CD4-positive, alpha-beta T cell treated with Interleukin-4 for 4 hours (primary cell): ENCODE measurements at places on chromosomes 4 and X.

DNA sequence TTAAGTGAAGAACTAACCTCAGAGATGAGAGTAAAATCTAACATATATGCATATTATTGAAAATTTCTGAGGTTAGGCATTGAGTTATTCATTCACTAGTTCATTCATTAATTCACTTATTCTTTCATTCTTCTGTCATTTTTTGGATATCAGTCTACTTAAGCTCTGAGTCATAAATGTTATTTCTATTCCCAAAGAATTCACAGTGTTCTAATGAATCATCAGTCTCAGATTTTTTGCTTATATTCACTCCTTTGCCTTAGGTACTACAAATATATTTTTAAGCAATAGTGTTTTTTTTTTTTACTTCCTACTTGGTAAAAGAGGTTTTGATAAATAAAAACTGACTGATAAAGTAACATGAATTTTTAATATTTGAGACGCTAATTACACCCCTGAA lies 95.2 kb upstream of the DKK2 start:
- DNase-seq = no peak

GRCh38 chr4:184819786-184820185 lies 6.0 kb downstream of the ACSL1 start:
- DNase-seq = no peak

- DNase-seq = no peak
These were observed 1386.6 kb downstream of the PCDH7 start for GRCh38 chr4:32106767-32107166.

- DNase-seq = no peak
These were observed 62.8 kb upstream of the NEIL3 start for GRCh38 chr4:177246641-177247584.

- DNase-seq = no peak
These were observed 87.4 kb upstream of the GK2 start for GRCh38 chr4:79495447-79495846.

DNA sequence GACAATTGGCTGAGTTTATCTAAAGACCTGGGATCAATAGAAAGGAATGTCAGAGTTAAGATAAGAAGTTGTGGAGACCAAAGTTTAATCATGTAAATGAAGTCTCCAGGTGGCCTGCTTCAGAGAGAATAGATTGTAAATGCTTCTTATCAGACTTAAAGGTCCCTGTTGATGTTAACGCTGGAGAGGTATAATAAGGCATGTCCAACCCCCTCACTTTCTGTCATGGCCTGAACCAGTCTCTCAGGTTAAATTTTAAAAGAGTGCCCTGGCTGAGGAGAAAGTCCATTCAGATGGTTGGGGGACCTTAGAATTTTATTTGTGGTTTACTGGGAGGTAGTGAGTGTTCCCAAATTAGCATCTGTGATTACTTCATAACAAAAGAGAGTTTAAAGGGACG lies 86.7 kb downstream of the AKAP4 start:
- DNase-seq = no peak

DNA sequence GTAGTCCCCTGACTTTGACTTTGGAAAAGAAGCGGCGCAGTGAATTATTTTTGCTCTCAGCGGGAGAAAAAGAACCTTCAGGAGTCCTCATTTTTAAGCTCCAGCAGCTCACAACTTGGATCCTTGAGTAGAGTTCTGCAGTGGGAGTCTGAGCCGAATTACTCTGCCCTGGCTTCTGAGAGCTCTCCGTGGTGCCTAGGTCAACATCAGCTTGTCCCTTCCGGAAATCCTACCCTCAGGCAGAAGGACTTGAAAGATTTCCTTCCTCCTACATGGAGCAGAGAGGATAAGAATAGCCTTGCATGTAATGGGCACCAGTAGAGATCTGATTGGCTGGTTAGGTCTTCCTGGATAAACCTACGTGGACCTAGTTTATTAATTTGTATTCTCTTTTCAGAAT lies 549.7 kb upstream of the TENM3 start:
- no peak for DNase-seq

- DNase-seq = no peak
These were observed 218.5 kb downstream of the APBB2 start for GRCh38 chr4:40995850-40996249.
